Retinal pigment epithelial cell (primary cell): ENCODE measurements at places on chromosomes 5 and 9.

GRCh38 chr5:25255128-25255527 lies 610.4 kb upstream of the CDH10 start:
- DNase-seq, result no peak

DNA sequence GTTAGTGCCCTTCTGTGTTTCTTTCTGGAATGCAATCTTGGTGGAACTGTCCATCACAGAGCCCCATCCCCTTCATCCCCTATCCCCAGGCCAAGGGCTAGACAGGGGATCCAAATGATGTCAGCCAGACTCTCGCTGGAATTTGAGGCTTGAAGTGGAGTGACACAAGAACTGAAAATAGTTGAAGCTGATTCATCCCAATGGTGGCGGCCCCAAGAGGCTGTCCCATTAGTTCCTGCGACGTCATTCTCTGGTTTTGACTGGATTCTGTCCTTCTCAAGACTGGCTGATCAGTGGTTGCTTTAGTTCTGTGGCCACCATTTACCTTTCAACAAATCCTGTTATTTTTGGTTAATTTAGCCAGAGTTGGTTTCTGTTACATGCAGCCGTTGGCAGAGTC lies 59.9 kb downstream of the SUB1 start:
- DNase-seq, result no peak

- no peak for DNase-seq
These were observed 187.7 kb upstream of the TRIM32 start for GRCh38 chr9:116499434-116499833.

DNA sequence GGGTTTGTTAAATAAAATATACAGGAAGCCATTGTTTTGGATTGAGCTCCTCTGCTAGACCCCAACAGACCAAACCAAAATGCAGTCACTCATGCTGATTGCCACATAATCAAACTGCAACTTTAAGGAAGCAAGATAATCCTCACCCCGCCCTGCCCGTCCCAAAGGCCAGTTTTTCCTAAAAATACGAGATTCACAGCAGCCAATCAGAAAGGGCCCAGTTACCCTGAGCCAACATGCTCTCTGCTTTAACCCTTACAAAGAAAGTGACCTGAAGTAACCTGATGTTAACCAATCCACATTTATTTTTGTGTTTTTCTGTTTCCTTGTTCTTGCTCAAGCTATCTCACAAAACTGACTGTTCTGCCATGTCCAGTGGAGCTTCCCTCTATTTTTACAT lies 21.5 kb upstream of the RNF20 start:
- no peak for DNase-seq

GRCh38 chr9:132946211-132946610 lies 1.8 kb upstream of the TSC1 start:
- peak; percentile 55 for DNase-seq

DNA sequence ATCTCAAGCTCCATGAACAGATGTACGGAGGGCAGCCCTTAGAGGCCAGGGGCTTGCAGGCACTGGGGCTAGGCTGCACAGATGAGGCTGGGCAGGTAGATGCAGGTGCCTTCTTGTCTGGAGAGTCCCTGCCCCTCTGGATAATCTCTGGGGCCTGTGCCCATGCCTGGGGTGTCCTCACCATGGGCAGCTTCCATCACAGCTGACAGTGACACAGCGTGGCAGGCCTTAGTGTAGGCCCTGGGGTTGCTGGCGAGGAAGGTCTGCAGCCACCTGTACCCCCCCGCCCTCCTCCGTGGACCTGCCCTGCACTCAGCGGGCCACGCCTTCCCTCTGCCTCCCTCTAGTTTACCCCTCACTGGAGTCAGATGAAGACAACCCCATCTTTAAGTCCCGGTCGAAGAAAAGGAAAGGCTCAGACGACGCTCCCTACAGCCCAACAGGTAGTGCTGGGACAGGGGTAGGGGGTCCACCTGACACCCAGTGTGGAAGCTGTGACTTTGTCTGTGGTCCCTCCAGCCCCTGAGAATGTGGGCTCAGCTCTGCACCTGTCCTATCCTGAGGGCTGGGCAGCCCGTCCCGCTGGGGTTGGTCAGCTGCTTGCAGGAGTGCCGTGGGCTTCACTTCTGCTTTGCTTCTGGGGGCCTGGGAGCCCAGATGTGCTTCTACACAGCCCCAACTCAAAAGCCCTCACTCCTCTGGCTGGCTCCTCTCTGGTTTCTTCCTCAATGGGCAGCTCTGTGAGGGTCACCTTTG lies 98.4 kb downstream of the PHF2 start:
- no peak for DNase-seq

DNA sequence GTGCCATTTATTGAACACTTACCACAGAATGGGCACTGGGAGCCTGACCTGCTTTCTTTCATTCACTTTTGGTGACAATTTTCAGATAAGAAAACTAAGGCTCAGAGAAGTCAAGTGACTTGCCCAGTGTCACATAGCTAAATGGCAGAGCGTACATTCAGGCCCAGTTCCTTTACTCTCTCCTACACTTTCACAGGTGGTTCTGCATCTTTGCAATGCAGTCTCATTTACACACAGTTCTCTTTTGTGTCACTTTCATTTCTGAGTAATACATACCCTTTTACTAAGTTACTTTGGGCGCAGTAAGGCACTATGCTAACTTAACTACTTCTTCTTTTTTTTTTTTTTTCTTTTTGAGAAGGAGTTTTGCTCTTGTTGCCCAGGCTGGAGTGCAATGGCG lies 8.3 kb downstream of the NFIL3 start:
- DNase-seq, result no peak

GRCh38 chr5:162283609-162284008 lies 216.0 kb downstream of the GABRG2 start:
- no peak for DNase-seq

DNA sequence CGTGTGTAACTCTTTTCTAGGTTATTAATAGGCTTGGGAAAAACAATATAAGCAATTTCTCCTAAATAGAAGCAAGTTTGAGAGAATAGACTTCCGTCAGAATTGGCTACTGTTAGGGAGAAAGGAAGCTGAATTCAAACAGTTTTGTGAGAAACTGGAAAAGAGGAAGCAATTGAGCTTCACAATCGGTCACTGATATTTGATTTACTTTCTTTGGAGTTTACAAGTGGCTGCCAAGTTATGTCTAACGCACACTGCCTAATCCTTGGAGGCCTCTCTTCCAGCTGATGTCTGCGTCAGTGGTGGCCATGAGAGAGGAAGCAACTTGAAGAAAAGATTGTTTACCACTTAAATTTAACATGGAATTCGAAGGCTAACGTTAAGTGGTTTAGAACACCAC lies 319.5 kb downstream of the ADGRV1 start:
- DNase-seq, result no peak

DNA sequence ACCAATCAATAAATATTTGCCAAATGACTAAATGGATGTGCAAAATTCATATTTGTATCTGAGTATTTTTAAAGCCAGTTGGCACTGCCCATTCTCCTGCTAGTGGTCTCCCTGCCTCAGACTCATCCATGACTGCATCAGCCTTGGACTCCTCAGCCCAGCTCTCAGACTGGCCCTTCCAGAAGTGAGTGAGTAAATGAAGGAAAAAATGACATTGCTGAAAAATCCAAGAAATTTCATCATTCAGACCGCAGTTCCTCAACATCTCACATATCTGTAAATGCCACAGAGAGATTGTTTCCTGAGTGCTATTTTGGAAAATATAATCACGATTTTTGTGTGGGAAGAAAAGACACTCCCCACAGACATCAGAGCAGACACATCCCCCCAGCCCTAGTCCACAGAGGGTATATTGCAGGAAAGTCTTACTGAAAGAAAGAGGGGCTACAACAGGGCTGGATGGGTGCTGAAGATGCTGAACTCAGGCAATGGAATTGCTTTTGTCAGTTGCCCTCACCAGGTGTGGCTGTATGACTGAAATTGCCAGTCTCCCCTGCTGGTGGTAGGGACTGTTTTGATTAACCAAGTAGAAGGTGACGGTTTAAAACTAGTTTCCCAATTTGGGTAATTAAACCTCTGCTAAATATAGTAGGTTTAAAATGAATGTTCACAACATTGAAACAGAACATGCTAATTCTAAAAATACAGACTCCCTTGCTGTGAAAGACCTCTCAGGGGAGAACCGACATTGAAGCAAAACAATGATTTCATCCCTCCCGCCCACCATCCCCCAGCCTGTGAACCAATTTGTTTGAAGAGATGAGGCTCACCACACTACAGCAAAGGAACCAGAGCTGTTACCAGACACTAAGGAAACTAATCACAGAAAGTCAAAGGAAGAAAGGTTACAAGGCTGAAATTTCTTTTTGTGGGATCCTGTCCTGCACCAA lies 158.8 kb downstream of the DEPDC1B start:
- no peak for DNase-seq

- no peak for DNase-seq
These were observed 83.1 kb upstream of the CPLX2 start for GRCh38 chr5:175788155-175788787.

- DNase-seq, result no peak
These were observed 70.0 kb upstream of the GFPT2 start for GRCh38 chr5:180423133-180423532.

- no peak for DNase-seq
These were observed 255.1 kb downstream of the ZSWIM6 start for GRCh38 chr5:61587125-61587524.

- DNase-seq, result no peak
These were observed 77.3 kb downstream of the SEMA4D start for GRCh38 chr9:89420397-89421178.

GRCh38 chr5:172940268-172941066 lies 18.8 kb upstream of the RPL26L1 start:
- no peak for DNase-seq

GRCh38 chr9:33133186-33133585 lies 34.0 kb downstream of the B4GALT1 start:
- DNase-seq, result no peak

DNA sequence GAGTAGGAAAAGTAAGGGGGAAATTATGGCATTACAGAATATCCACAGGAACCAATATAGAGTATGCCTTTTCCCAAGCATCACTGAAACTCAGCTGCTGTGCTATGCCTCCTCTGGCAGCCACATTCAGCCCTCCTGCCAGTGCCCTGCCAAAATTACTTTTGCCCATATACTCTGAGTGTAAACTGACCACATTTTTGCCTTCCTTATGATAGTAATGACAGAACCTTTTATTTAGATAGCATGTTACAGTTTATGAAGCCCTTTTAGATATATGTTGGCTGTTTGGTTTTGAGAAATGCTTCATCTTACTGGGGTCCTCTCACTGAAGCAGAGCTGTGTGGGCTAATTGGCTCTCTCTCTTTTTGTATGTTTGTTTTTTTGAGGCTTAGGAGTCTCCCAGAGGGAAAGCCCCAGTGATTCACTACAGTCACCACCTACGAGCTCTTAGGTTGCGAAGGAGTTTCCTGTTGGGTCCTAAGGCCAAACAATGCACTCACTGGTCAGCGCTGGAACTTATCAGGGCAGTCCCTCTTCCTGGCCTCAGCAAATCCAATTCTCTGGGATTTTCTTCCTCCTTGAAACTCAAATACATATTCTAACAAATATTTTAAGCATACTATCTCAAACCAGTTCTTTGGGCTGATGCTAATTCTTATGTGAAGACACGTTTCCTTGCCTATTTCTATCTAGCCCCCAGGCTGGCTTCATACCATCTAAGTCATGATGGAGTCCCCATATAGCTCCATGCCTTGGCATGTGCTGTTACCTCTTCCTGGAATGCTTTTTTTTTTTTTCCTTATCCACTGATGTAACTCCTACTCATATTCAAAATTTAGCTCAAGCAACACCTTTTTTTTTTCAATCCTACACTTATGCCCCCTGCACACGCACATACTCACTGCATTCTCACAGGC lies 3.7 kb downstream of the PHF24 start:
- no peak for DNase-seq

- no peak for DNase-seq
These were observed 34.0 kb downstream of the KIAA1958 start for GRCh38 chr9:112520656-112521055.

GRCh38 chr5:154077696-154078095 lies 38.9 kb downstream of the MFAP3 start:
- DNase-seq, result peak; percentile 54
